ENCODE measurements at places on chromosomes 2 and 18.

DNA sequence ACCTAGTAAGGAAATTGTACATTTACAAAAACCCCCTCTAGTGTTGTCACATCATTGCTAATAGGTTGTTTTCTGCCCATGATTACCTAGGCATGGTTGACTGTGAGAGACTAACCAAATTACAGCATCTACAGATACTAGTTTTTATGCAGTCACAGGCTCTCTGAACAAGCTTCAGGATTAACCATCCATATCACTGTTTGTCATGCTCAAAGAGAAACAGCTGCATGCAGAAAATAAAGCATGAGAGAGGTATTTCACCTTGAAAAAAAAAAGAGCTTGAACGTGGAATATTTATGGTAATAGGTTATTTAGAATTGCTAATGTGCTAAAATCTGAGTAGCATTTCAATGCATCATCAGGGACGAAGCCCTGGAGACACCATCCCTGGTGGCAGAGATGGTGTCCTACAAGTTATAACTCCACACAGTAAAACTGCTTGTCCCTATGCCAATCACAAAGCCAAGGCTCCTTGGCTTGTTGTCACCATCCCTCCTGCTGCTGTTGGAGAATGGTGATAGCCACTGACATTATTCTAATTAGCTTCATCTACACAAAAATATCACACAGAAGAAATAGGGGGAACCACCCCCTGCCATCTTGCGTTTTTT lies 5.4 kb downstream of the NEB start:
- DNase-seq = no peak

DNA sequence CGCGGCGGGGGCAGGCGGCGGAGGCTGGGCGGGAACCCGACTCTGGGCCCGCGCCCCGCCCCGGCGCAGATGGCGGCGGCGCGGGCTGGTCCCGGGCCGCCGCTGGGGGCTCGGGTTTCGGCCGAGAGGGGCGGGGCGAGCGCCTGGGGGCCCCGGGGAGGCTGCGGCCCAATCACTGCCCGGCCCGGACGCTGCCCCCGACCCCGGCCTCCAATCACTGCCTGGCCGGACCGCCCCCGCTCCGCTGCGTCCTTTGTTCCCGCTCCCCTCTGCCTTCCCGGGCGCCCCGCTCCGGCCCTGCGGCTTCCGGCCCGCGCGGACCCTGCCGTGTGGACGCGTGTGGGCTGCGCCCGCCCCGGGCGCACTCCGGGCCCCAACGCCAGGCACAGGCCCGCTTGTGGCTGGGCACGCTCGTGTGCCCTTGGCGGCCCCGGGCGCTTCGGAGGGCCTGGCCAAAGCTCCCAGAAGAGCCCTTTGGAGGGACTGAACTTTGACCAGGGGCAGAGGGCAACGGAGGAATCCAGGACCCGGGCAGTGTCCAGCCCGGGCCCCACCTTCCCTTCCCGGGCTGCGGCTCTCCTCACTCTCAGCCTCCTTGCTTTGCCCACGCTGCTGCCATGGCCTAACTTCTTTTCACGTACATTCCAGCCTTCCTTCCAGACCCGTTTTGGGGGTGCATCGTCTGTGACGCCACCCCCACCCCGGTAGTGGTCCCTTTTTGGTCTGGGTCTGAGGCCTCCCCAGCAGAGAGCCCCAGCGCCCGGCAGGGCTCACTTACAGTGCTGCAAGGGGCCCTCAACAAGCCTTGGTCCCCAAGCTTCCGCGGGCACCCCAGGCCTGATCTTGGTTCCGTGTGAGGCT lies 27.1 kb upstream of the PTMA start:
- DNase-seq = no peak

GRCh38 chr2:120596191-120596811 lies 139.4 kb upstream of the GLI2 start:
- DNase-seq = no peak

- no peak for DNase-seq
Measured at GRCh38 chr2:60296219-60296955, 257.1 kb downstream of the BCL11A start.
